ENCODE measurements at places on chromosomes 5 and 9.

GRCh38 chr5:149128023-149128875 lies 13.0 kb upstream of the ABLIM3 start:
- DNase-seq = no peak

- DNase-seq = no peak
Measured at GRCh38 chr9:137748741-137749140, 128.8 kb upstream of the CACNA1B start.

DNA sequence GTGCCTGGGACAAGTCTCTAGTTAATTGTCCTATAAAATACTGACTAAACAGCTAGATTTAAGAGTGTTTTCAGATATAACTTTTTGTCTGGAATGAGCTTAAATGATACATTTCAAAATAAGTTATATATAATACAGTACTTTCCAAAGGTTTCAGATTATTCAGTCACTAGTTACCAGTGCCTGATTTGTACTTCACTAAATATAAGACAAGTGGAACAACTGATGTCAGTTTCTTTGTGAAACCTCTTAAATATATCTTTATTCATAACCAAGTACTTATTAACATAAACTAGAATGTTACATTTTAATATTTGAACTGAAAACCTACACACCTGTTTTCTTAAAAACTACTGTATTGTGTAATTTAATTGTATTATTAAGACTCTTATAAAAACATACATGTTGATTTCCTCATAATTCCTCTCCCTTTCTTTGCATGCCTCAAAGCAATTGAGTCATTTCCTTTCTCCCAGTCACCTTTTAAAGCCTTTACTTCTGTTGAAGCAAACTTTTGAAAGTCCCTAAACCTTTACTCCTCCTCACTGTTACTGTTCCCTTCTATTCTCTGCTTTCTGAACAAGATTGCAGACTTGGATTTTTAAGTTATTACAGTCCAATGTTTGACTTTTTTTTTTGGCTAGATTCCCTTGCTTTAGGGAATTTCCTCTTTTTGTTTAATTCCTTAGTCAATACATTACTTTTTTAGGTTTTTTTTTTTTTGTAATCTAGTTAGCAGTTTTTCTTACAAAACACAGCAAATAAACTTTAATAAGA lies 8.7 kb upstream of the SEMA6A start:
- no peak for DNase-seq

- DNase-seq = no peak
Measured at GRCh38 chr5:180825768-180826525, 23.3 kb upstream of the MGAT1 start.

DNA sequence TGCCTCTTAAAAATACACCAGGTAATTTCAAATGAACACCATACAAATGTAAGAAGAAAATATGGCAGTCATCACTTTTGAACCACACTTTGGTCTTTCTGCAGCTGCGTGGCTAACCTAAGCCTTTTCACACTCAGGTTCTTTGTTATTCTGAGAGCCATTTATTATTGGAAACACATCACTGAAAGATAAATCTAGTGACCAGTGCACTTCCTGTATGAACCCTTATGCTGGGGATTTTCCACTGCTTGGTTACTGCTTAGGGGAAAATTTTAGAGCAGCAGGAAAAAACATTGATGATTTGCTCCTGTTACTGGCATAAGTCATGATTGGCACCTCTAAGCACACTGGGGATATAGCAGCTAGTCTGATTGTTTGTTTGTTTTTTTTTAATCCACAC lies 58.6 kb upstream of the RANBP3L start:
- no peak for DNase-seq

- DNase-seq = no peak
Measured at GRCh38 chr9:130634191-130634768, 30.1 kb upstream of the PRDM12 start.

- DNase-seq = no peak
Measured at GRCh38 chr9:133759146-133759900, 21.2 kb upstream of the SARDH start.

DNA sequence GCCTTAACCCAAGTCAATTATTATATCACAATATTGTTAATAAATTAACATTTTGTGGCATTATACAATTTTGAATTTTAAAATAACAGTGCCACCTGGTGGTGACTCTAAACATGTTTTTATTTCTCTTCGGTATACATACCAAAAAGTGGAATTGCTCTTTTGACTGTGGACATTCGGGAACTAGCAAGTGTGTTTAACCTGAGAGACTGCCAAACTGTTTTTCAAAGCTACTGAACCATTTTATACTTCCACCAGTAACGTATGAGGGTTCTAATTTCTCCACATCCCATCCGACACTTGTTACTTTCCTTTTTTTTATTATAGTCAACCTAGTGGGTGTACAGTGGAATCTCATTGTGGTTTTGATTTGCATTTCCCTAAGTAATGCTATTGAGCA lies 18.3 kb upstream of the HSDL2 start:
- no peak for DNase-seq

- DNase-seq = no peak
Measured at GRCh38 chr9:116320290-116320689, 166.7 kb downstream of the PAPPA start.

DNA sequence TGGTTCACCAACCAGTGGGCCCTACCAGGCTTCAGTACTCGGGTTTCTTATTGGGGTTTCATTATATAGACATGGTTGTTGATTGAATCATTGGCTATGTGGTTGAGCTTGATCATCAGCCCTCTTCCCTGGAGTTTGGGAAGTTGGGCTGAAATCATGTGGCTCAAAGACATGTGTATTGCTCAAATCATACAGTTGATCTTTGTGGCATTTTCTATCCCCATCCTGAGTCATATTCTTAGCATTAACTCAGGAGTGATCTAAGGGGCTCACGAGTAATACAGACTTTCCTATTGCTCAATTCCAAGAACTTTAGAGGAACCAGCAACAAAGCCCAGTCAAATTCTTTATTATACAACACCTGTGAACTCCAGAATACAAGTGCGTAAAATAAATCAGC lies 66.2 kb downstream of the SMC5 start:
- DNase-seq = no peak

GRCh38 chr5:1014781-1015221 lies 6.2 kb downstream of the NKD2 start:
- no peak for DNase-seq

DNA sequence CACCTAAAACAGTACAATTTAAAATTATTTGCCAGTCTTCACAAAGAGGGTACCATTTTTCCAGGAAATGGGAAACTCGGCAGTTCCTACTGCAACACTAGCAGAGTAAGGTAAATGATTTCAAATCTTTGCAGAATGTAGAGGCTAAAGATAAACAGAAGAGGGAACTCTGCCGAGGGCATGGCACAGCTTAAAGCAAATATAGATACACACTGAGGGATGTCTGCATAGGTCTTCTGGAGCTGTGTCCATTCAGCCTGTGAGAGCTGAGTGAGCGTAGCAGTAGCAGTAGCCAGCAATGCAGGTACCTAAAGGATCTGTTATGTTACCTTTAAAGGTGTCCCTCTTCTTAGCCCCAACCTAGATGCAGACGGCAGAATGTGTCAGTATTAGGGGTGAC lies 17.5 kb downstream of the CDKL3 start:
- DNase-seq = no peak

All from stimulated activated CD8-positive, alpha-beta memory T cell treated with anti-CD3 and anti-CD28 coated beads, Interleukin-4, amount 100 ng/mL, for 1 hour (primary cell).